Coronary artery (tissue), 2 donors: ENCODE measurements at places on chromosomes 16 and 17.
A peak's percentile ranks its signal among the peaks of the same experiment; 100 is the strongest.

DNA sequence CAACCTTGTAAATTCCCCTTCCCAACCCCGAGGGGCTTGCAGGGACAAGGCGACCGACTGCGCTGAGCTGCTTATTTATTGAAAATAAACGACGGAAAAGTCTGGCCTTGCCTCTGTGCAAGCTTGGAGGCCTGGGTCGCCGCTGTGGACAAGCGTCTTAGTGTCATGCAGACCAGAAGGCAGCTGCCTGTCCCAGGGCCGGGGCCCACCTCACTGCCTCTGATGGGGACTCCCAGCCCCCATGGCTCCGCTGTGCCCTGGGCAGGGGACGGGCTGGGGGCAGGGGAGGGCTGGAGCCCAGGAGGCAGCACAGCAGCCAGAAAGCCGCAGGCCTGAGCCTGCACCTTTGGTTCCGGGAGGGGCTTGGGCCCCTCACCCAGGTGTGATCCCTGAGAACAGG lies 20.7 kb downstream of the RABEP2 start:
- no peak for DNase-seq

GRCh38 chr17:62794666-62794971 lies 13.5 kb downstream of the MARCHF10 start:
- no peak for DNase-seq

DNA sequence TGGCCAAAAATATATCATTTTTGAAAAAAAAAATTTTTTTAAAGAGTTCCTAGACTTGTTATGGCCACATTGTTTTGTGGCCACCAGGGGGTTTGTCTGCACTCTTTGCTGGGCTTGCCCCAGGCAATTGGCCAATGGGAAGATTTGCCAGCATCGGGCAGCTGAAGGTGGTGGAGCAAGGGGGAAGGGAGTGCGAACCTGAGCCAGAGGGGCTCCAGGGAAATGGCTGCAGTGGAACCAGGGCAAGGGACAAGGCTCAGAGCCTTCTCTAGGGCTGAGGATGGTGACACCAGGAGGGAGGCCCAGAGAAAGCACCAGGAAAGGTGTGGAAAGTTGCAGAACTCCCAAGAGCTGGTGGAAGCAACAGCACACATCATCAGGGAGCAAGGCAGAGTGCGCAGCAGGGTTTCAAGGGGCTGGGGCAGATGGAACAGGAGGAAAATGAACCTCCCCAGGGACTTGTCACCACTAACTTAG lies 15.5 kb upstream of the CMIP start:
- DNase-seq, result no peak

DNA sequence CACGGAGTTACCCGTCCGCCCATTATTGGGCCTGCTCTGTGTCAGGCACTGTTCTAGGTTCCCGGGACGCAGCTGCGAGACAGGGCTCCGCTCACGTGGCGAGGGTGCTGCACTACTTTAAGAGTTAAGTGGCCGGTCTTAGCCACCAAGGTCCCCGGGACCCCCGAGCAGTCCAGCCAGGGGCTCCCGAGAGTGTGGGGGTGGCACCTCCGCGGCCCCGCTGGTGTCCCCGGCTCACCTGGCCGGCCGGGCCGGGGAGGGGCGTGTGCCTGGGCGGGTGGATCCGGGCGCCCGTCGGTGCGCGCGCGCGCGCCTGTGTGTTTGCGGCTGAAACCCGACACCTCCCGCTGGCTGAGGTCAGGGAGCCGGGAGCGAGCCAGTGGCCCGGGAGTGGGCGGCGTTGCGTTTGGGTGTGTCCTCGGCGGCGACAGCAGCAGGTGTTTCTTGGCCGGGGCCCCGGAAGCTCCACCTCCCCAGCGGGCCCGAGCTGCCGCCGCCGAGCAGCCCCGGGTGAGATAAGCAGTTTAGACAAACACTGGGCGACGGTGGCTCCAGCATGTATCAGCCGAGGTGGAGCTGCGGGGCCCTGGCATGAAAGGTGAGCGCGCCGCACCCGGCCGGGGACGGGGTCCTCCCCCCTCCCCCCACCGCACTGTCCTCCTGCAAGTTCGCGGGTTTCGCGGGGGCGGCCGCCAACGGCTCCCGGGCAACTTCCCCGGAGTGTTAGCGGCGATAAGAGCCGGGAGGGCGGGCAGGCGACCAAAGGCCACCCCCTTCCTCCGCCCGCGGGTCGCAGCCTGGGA lies at the start of gene GSE1:
TSS of gene GSE1 (plus strand) at position 522 of the 803 bp plus-strand sequence. CDS start at position 592, 70 bp downstream.
- DNase-seq, result peak; percentile 90

GRCh38 chr16:8867932-8868415 lies 832 bp downstream of the CARHSP1 start:
- DNase-seq, result no peak

- no peak for DNase-seq
Measured at GRCh38 chr16:56588781-56589140, 567 bp upstream of the MT3 start.

DNA sequence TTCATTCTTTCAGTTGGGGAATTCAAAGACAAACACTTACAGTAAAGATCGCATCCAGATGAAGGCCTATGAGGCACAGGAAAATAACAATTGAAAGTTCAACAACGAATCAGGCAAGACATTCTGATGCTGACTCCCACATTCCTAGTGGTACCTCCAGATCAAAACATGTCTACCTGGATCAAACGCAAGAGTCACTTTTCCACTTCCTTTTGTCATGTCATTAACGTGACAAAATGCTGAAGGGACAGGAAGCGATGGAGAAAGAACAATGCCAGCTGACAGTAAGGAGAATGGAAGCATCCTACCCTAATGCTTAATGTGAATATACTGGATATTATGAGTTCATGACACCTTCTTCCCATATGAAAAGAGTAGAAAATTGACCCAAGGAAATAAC lies 365.4 kb upstream of the CDH11 start:
- no peak for DNase-seq

GRCh38 chr16:48131201-48131935 lies 24.4 kb downstream of the ABCC12 start:
- no peak for DNase-seq

- no peak for DNase-seq
Measured at GRCh38 chr17:72691017-72691416, 401.5 kb downstream of the SLC39A11 start.

DNA sequence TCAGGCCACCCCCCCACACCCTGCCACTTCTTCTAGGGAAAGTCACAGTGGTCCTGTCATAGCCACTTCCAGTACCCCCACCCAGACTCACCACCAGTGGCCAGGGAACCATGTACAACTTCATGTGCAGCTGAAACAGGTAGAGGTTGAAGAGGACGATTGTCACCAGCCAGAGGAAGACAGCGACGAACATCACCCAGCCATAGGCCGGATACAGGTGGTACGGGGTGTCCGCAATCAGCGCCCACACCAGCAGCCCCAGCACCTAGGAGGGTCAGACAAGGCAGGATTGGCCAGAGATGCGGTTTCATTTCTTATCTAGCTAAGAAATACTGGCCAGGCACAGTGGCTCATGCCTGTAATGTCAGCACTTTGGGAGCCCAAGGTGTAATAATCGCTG lies 16.7 kb downstream of the ARL2BP start:
- DNase-seq, result no peak

- DNase-seq, result no peak
Measured at GRCh38 chr16:48076455-48077012, 79.3 kb downstream of the ABCC12 start.

- DNase-seq, result no peak
Measured at GRCh38 chr16:83336603-83337002, 471.2 kb upstream of the HSBP1 start.

DNA sequence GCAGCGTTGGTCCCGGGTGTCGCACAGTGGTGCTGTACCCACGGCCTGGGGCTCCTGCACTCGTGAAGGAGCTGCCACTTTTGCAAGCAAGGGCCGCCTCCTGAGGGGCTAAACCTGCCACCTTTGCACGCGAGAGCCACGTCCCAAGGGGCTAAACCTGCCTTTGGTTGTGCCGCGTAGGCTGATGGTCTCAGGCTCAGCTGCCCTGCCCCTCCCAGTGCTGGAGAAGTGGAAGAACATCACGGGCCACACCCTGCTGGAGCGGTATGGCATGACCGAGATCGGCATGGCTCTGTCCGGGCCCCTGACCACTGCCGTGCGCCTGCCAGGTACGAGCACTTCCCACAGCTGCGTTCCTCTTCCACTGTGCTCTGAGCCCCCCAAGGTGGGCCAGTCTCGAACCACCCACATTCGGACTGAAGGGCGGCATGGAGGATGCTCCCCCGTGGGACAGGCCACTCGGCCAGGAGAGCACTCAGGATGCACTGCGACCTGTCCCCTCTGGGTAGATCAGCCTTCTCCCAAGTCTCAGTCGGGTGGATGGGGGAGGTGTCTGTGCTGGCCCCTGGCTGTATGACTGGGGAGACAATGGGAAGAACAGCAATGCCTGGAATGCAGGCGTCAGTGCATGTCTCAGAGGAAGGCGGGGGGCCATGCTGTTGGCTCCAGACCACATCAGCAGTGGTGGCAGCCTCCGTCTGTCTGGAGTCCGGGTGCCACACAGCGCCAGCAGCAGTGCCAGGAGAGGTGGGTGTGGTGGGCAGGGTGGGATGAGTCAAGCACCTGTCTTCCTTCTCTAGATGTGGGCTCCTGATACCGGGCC lies 20.7 kb downstream of the ACSF3 start:
- no peak for DNase-seq

DNA sequence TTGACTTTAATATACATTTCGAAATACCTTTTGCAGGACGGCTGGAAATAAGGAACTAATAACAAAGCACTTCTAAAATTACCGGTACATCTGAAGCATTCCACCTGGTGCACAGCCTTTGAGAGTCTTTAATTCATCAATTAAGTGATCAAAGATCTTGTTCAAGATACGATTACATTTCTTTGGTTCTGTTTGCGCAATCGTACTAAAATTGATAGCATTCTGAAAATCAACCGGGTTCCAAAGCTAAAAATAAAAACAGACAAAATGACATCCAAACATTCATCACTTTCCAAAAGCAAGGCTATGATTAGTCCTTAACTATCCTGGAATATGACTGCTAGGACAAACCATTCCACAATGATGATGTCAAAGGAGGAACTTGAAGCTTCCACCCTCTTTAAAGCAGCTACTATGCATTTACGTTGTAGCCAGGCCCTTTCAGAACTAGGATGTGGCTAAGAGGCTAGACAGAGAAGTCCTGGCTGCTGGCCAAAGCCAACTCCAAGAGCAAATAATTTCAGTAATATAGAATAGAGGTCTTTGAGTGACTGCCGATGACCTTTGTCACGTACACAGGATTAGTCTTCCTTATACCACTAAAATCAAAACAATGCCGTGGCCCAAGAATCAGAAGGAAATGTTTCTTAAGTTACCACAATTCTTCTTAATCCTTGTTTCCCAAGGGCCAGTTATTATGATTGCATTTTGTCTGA lies 299.8 kb upstream of the PSMD7 start:
- DNase-seq, result no peak

DNA sequence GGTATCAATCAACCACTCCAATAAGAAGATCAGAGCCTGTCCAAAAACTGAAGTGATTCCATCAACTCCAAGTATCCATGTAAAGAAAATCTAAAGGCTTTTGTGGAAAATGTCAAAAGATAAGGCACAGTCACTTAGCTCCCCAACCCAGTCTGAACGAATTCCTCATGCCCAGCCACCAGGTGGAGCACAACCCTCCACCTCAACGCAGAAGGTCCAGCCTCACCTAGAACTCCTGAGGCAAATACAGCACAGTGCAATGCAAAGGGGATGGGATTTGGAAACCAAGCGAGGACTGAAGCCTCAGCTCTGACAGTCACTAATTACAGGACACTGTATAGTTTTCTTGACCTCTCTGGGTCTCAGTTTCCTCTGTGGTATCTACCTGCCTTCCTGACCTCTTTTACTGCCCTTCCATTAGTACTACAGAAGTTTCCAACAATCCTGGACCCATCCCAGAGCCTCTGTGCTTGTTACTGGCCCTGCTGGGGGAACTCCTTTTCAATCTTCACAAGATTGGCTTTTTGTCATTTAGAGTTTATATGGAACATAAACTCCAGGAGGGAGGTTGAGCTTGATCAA lies 2.0 kb downstream of the NCBP3 start:
- no peak for DNase-seq

DNA sequence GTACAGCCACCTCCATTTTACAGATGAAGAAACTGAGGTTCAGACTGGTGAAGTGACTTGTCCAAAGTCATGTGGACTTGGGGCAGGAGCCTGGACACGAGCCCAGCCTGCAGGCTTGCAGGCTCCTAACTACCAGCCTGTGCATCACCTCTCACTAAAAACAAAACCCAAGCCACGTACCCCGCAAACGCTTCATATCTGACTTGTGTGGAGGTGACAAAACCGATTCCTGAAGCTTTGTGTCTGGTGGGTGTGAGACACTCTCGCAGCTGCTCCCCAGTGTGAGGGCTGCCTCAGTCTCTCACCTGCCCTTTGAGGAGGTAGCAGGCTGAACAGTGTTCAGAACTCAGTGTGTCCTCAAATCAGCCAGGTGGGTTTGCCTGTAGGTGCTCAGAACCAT lies 8.4 kb downstream of the HNF1B start:
- no peak for DNase-seq

DNA sequence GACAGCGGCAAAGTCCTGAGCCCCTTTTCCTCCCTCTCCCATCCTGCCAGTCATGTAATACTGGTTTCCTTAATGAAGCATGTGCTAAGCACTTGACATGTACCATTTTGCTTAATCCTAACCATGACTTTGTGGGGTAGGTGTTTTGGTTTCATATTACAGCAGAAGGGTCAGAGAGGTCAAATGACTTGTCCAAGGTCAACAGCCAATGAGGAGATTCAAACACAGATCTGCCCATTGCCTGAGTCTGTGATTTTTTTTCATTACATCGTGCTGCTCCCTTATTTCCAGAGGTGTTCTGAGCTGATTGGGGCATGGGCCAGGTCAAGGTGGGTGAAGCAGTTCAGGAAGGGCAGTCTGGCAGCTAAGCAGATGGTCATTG lies 17.6 kb upstream of the PHF12 start:
- DNase-seq, result no peak

- no peak for DNase-seq
Measured at GRCh38 chr17:33498069-33498468, 205.0 kb upstream of the ASIC2 start.

DNA sequence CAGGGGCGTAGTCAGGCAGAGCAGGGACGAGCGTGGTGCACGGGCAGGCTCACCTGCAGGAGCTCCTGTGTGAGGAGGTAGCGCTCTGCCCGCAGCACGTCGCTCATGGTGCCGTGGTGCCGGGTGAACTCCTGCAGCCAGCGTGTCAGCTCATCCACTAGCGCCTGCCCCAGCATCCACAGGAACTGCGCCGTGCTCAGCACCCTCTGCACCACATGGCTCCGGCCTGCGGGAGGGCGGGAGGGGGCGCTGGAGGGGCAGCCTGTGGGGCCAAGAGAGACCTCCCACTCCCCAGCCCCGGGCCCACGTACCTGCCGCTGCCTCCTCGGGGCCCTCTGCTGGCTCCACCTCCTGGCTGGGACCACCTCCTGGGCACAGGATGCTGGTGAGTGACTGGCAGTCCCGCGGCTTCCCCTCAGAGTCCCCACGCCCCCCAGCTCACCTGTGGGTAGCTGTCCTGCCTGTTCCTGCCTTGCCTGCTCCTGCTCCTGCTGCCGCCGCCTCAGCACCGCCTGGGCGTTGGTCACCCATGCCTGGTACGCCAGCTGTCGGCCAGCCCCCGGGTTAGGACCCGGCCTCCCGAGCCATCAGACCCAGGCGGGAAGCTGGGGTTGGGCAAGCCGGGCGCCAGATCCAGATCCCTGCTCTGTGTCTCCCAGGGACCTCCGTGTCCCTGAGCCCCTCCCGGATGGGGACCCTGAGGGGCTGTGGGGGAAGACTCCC lies 16.6 kb downstream of the CTU2 start:
- DNase-seq, result no peak

GRCh38 chr16:20798364-20798763 lies 7.9 kb downstream of the ERI2 start:
- no peak for DNase-seq

GRCh38 chr16:78566397-78567073 lies 467.1 kb downstream of the WWOX start:
- no peak for DNase-seq
